Chondrocyte (in vitro differentiated cells): ENCODE measurements at places on chromosomes 11 and 22. TPM values are rescaled to one million over a fixed set of nuclear protein-coding genes. Genes with fewer than 3 reads are reported as not detected.

MUC5AC gene
- not detected in 3 replicates for total RNA-seq

SYT12 gene
- 7.2 to 15.3 TPM (median 7.2 TPM) in 3 replicates for total RNA-seq

OR10A2 gene
- total RNA-seq, result not detected in 3 replicates

P2RX3 gene
- not detected in 3 replicates for total RNA-seq

PDGFB gene
- 10.5 to 16.9 TPM (median 16.5 TPM) in 3 replicates for total RNA-seq

PVALB gene
- total RNA-seq, result not detected in 3 replicates

KRTAP5-9 gene
- 0.20 to 0.36 TPM in 2 of 3 replicates, not detected in the other for total RNA-seq

PRG3 gene
- not detected in 3 replicates for total RNA-seq

HPX gene
- 2.6 to 3.8 TPM (median 3.2 TPM) in 3 replicates for total RNA-seq

- no peaks in the 10 kb centered on the region for H3K4me1 ChIP-seq
- H3K27me3 ChIP-seq, result peaks cover 5% of the 10 kb centered on the region
- no peak for DNase-seq
- H3K4me3 ChIP-seq, result no peak overlapping the region
- H3K36me3 ChIP-seq, result no peaks in the 10 kb centered on the region
Observed at GRCh38 chr11:4441515-4441914, 7.6 kb upstream of the OR52K2 start.

- H3K4me1 ChIP-seq, result peaks cover 45% of the 10 kb centered on the region
- H3K27ac ChIP-seq, result peak overlapping the region; percentile 83
- H3K36me3 ChIP-seq, result no peaks in the 10 kb centered on the region
- peaks cover 5% of the 10 kb centered on the region for H3K27me3 ChIP-seq
- no peak for DNase-seq
- no peak overlapping the region for H3K4me3 ChIP-seq
Observed at GRCh38 chr22:22684580-22685561, 40.5 kb downstream of the GGTLC2 start.

DNA sequence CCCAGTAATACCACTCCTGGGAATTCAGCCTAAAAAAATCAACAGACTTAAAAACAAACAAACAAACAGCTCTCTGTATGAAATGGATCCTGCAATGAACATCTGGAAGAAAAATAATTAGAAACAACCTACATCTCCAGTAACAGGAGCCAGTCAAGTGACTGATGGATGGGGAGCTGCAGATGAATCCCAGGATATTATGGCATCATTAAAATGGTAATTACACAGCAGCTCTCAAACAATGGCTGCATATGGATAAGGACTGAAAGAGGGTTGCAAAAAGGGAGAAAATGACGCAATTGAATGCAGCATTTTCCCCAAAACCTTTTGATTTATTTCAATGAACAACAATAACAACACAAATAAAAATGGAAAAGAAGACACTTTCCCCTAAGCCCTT is 4.1 kb downstream of the NPTXR start:
- H3K4me3 ChIP-seq, result no peak overlapping the region
- peaks cover 10% of the 10 kb centered on the region for H3K27me3 ChIP-seq
- no peak for DNase-seq
- no peak overlapping the region for H3K27ac ChIP-seq
- H3K36me3 ChIP-seq, result peaks cover 15% of the 10 kb centered on the region
- peaks cover 20% of the 10 kb centered on the region for H3K4me1 ChIP-seq

GRCh38 chr11:19499026-19499669 is 213.5 kb upstream of the NAV2 start:
- no peaks in the 10 kb centered on the region for H3K4me1 ChIP-seq
- H3K27me3 ChIP-seq, result peaks cover 19% of the 10 kb centered on the region
- no peak for DNase-seq
- H3K4me3 ChIP-seq, result no peak overlapping the region
- H3K36me3 ChIP-seq, result peaks cover 3% of the 10 kb centered on the region

DNA sequence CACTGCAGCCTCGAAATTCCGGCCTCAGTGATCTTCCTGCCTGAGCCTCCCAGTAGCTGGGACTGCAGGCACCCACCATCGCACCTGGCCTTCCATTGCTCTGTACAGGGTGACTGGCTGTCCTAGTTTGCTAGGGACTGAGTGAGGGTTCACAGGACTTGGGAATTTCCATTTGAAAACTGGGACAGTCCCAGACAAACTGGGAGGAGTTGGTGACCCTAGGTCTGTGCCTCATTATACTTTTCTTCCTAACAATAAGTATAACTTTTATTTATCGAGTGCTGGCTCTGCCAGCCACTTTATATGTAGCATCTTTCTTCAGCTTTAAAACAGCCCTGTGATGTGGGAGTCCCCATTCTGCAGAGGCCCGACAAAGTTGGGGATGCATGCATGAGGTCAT is 25.5 kb downstream of the TCP11L1 start:
- H3K4me3 ChIP-seq, result no peak overlapping the region
- peaks cover 28% of the 10 kb centered on the region for H3K4me1 ChIP-seq
- no peak overlapping the region for H3K27ac ChIP-seq
- no peak for DNase-seq
- peaks cover 19% of the 10 kb centered on the region for H3K36me3 ChIP-seq

DNA sequence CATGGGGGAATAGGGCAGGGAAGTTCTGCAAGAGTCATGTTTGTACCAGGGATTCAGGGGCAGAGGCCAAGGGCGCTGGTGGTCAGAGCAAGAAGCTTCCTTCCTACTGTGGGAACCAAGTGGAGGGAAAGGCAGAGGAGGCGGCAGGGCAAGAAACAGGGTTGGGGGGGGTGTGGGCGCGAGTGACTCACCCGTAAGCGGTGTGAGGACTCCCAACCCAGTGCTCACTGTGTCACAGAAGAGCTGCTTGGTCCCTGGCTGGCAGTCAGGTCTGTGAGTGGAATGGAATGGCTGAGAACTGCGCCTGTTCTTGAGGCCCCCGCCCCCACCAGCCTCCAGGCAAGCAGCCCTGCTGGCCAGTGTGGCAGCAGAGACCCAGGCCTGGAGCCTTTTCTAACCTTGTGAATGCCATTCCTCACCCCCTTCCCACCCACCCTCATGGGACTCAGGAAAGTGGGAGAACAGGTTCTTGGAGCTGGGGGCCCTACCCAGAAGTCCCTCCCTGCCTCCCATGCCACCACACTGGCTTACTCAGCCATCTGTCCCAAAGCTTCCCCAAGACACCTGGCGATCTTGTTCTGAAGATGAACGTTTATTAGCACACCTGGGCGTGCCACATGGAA is 4.7 kb downstream of the LRRC10B start:
- no peak for DNase-seq
- no peaks in the 10 kb centered on the region for H3K4me1 ChIP-seq
- H3K36me3 ChIP-seq, result no peaks in the 10 kb centered on the region

DNA sequence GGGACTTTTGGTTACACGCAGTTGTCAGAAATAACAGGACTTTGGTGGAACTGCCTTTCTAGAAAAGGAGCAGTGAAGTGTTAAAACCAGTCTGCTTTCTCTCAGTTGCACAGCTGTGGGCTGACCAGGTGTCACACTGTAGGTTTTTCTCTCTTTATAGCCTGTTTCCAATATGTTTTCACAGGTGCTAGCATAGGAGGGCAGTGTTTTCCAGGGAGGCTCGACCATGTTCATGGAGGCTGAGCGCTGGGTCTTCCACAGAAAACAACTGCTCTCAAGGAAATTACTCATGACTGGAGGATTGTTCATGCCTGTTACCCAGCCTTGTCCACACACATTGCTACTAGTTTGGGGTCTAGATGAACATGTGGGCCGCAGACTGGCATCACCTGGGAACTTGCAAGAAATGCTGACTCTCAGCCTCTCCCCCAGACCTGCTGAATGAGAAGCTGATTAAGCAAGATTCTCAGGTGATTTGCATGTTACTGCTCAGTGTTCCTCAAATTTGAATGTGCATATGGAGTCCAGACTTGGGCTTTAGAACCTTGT is 157.7 kb downstream of the MAML2 start:
- peaks cover 40% of the 10 kb centered on the region for H3K4me1 ChIP-seq
- H3K4me3 ChIP-seq, result no peak overlapping the region
- DNase-seq, result no peak
- no peaks in the 10 kb centered on the region for H3K27me3 ChIP-seq
- H3K36me3 ChIP-seq, result no peaks in the 10 kb centered on the region
- H3K27ac ChIP-seq, result no peak overlapping the region

DNA sequence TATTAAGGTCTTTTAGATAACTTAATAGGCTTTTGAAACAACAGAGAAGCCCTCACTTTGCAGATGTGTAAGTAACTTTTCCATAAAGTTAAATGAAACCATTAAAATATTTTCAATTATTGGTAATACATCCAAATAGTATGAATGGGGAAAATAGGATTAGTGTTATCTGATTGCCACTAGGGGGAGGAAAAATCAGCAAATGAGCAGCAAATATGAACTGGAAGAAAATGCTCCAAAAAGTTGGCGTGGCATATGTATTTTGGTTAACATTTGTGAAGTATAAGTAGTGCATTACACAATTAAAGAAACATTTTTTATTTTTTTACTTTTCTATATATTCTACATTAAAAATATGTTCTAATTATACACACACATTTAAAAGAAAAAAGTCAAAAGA is 259.8 kb upstream of the ANO5 start:
- DNase-seq, result no peak
- no peaks in the 10 kb centered on the region for H3K27me3 ChIP-seq
- H3K4me1 ChIP-seq, result no peaks in the 10 kb centered on the region
- no peak overlapping the region for H3K4me3 ChIP-seq
- H3K27ac ChIP-seq, result no peak overlapping the region

GRCh38 chr11:44784436-44784760 is 57.6 kb downstream of the TSPAN18 start:
- H3K4me3 ChIP-seq, result no peak overlapping the region
- H3K27ac ChIP-seq, result no peak overlapping the region
- no peaks in the 10 kb centered on the region for H3K36me3 ChIP-seq
- peaks cover 19% of the 10 kb centered on the region for H3K4me1 ChIP-seq
- peaks cover 13% of the 10 kb centered on the region for H3K27me3 ChIP-seq

- peak; percentile 73 for DNase-seq
- H3K4me3 ChIP-seq, result no peak overlapping the region
- no peak overlapping the region for H3K27ac ChIP-seq
- H3K4me1 ChIP-seq, result peaks cover 6% of the 10 kb centered on the region
- H3K36me3 ChIP-seq, result no peaks in the 10 kb centered on the region
Observed at GRCh38 chr11:117822074-117823033, 2.2 kb downstream of the FXYD2 start.

GRCh38 chr11:36417154-36417553 is 92.9 kb downstream of the TRAF6 start:
- peaks cover 53% of the 10 kb centered on the region for H3K4me1 ChIP-seq
- H3K27me3 ChIP-seq, result no peaks in the 10 kb centered on the region
- no peak overlapping the region for H3K4me3 ChIP-seq

DNA sequence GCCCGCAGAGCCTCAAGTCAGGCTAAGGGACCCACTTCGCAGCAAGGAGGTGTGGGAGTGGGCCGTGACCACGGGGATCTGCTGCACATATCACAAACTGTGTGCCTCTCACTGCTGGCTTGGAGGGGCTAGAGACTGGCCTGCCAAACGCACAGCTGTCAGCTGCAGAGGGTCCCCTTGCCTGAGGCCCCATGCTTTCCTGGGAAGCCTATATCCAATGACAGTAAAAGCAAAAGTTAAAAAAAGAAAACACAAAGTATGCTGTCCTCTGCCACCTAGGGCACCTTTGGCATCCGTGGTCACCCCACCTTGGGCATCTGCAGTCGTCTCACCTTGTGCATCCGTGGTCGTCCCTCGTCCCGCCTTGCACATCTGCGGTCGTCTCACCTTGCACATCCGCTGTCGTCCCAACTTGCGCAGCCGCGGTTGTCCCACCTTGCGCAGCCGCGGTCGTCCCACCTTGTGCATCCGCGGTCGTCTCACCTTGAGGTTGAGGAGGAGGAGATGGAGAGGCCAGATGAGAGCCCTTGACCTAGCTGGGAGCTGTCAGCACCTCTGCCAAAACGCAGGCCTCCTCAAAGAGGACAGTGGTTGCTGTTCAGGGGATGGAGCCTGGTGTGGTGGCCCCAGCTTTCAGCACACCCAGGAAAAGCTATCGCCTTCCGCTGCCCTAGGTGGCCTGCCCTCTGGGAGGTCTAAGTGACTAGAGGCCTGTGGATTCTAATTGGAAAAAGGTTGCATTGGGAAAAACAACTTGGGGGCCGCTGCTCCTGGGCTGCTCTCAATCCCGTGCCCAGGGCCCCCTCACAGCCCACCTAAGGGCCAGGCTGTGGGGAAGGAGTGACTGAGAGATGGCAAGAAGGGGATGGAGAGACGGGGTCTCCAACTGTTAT is 90.5 kb downstream of the MYEOV start:
- H3K27me3 ChIP-seq, result peaks cover 5% of the 10 kb centered on the region
- H3K4me3 ChIP-seq, result no peak overlapping the region
- H3K27ac ChIP-seq, result no peak overlapping the region
- no peaks in the 10 kb centered on the region for H3K4me1 ChIP-seq
- DNase-seq, result peak; percentile 91

DNA sequence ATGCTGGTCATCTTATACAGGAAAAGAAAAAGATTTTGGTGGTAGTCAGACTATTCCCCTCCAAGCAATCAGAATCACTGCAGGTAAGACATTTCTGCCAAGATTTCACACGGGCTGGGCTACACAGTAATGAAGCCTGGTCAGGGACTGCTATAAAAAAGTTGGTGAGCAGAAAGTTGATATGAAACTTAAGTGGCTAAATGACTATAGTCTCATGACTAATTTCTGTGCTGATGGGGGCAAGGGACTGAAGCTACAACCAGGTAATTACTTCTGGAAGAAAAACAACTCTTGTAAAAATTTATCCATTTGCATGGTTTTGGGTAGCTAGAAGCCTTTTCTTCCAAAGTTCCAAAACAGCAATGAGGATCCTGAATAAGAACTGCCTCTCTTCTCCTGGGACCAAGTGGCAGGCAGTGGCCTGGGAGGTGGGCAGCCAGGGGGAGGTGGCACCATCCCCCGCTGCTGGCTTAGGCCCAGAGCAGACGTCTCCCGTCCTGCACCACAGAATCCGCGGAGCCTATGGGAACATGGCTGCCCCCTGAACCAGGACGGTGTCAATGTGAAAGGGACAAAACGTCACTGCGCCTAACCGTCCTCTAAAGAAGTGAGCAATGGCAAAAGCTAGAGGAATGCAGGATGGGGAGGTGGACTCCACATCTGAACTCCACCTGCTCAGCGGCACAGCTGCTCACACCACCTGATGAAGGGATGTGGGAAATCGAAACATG is 122.6 kb upstream of the LMO1 start:
- H3K27ac ChIP-seq, result no peak overlapping the region
- H3K27me3 ChIP-seq, result no peaks in the 10 kb centered on the region
- no peak overlapping the region for H3K4me3 ChIP-seq
- no peaks in the 10 kb centered on the region for H3K36me3 ChIP-seq

GRCh38 chr22:38706901-38707195 is 1.1 kb downstream of the GTPBP1 start:
- no peak for DNase-seq
- H3K4me3 ChIP-seq, result peak overlapping the region; percentile 89
- peaks cover 36% of the 10 kb centered on the region for H3K4me1 ChIP-seq
- H3K27me3 ChIP-seq, result no peaks in the 10 kb centered on the region
